ENCODE measurements at places on chromosomes 16 and 17.

- peak; percentile 45 for DNase-seq
These were observed 1.4 kb upstream of the SPHK1 start for GRCh38 chr17:76382803-76383545.

GRCh38 chr17:83193336-83194185 is 114.2 kb downstream of the METRNL start:
- DNase-seq: no peak

GRCh38 chr16:81096715-81097208 is 567 bp upstream of the GCSH start:
- DNase-seq: no peak

- no peak for DNase-seq
These were observed 2.9 kb downstream of the KRT28 start for GRCh38 chr17:40796846-40797245.

DNA sequence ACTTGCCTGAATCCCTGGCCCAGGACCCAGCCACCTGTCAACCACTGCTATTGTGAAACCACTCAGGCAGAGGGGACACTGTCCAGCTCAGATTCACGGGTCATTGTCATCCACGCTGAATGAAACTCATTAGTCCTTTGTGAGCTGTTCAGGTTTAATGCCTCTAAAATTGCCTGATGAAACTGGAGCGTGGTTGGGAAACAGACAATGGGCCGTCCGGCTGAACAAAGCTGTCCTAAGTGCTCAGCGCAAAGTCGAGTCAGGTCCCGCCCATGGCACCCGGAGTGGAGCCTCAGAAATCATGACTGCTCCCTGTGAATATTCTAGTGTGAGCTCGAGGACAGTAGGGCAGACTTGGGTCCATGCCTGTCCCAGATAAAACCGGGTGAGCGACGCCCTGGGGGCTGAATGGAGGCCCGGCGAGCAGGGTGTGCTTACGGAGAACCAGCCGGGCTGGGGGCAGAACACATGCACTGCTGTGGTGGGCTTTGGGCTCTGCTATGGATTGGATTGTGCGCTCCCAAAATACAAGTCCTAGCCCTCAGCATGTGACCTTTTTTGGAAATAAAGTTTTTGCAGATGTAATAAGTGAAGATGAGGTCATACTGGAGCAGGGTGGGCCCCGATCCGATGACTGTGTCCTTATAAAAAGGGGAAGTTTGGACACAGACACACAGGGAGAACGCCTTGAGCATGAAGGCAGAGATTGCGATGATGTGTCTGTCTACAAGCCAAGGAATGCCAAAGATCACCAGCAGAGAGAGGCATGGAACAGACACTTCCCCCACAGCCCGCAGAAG is 12.9 kb upstream of the CMIP start:
- no peak for DNase-seq

DNA sequence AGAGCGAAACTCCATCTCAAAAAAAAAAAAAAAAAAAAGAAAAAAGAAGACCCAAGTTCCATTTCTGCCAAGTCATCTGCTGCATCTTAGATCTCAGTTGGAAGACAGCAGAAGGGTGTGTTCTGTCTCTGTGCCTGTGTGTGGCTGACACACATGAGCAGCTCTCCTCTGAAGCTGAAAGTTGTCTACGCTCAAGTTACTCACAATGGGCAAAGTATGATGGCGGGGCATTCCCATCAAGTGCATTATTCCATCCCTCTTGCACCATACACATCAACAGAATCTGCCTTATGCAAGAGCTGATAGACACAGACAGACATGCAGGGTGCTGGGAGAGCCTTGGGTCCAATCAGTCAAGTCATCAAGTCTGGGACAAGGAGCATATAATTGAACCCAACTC is 402.2 kb downstream of the XYLT1 start:
- DNase-seq: no peak

DNA sequence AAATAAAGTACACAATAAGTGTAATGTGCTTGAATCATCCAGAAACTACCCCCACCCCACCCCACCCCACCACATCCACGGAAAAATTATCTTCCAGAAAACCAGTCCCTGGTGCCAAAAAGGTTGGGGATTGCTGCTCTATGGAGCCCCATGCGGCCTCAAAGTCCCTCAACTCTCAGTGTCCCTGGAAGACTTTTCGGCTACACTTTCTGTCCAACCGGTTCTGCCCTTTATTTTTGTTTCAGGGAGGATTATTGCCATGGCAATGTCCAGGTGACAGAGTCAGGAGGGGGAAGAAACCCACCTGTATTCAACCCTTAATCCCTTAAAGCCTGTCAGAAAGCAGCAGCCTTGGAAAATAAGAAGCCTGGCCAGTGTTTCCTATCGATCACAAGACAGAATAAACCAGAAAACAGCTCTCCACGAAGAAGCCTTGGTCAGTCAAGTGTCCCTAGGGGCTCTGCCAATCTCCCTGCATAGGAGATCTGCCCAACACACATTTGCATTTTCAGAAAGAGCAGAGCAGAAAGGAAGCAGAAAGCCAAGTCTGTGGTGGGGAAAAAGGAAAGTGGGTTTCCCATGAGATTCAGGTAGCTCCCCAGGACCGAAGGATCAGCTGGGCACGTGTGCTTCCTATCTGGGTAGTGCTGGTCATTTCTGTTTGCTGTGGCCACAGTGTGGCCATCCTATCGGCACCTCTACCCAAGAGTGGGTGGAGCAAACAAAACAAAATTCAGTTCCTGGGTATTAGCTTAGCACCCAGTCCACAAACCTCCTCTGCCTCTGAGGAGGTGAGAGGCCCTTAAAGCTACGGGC is 342.7 kb downstream of the SOX9 start:
- no peak for DNase-seq

DNA sequence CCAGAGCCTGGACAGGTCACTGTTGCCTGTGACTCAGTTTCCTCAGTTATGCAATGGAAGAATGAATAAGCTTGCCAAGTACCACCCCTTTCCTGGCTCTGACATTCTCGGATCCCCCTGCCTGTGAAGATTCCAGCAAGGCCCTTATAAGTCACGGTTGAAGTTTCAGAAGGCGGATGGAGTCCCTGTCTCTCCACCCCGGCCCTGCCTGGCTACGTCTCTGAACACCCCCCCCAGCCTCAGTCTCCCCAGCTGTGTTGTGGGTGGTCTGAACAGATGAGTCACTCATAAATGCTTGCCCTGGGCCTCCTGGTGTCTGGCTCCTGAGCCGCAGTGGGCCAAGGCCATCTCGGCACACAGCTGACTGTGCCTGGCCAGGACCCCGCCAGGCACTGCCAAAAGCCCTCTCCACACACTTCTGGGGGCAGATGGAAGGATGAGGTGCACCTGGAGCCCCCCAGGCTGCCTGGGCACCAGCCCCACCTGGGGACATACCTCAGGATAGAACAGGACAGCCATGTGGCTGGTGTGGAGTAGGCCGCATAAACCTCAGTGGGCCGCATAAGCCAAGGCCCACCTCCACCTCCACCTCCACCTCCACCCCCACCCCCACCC is 15.4 kb downstream of the VASN start:
- no peak for DNase-seq

- DNase-seq: no peak
These were observed 7.7 kb downstream of the CEP20 start for GRCh38 chr16:15880434-15881308.

DNA sequence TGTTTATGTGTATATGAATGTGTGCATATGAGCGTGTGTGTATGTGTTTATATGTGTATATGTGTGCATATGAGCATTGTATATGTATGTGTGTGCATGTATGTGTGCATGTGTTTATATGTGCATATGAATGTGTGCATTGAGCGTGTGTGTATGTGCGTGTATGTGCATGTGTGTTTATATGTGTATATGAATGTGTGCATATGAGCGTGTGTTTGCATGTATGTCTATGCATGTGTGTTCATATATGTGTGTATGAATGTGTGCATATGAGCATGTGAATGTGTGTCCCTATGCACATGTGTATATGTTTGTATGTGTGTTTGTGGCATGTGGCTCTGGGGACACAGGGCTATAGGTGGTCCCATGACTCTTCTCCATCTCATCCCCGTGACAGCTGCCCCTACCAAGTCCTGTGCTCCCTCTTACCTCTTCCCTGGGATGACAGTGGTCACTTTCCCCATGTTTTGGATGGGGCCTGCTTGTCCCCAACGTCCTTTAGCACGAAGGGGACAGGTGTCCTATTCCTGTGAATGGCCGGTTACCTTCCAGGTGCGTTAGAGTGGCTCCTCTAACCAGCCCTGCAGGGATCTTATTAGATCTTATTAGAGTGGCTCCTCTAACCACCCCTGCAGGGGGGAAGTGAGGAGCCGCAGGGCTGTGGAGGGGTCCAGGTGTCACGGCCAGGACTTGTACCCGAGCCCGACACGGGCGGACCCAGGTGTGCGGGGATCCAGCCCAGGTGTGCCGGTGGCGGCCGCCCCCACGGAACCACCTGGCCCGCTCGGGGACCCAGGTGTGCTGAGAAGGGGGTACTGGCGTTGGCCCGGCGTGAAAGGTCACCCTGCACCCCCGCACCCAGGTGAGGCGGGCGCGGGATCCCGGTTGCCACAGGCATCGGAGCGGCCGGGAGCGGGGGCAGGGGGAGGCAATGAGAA is 105.6 kb downstream of the SEC14L1 start:
- DNase-seq: no peak

Data from CD8-positive, alpha-beta memory T cell (primary cell).